ENCODE measurements at places on chromosomes 12 and 14.

DNA sequence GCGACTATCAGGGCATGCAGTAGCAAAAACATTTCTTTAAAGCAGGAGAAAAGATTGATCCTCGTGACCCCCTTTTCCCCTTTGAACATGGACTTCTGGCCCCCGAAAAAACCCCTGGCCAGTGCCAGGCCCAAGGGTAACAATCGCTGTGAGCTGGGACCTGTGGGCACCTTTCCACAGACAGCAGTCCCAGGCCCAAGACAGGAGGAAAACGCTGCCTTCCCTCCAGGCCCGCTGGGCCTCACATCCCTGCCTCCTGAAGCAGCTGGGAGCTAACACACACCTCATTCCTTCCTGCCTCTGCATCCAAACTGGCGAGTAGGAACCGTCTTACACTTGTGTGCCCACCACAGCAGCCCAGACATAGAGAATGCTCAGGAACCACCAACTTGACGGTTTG lies 1.2 kb downstream of the VWF start:
- no peak for DNase-seq

GRCh38 chr14:94363151-94363624 lies 25.2 kb downstream of the SERPINA1 start:
- no peak for DNase-seq

- DNase-seq, result no peak
These were observed 90.3 kb downstream of the RPS6KA5 start for GRCh38 chr14:90970167-90970600.

DNA sequence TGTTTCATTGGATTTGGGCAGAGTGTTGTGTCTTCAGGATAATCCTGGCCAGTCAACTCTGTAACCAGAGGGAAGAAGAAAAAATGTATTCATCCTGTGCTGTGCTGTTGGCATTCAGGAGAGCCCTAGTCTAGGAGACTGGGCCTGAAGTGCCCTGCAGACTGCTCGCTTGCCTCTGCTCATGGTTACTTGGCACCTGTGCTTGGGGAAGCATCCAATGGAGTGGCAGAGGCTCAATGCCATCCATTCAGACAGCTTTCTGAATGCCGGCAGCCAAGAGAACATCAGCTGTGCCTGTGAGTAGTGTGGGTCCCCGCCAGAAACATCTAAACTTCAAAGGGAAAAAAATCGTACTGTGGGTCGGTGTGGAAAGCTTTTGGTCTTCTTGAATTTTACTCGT lies 124.2 kb downstream of the SRGAP1 start:
- no peak for DNase-seq

DNA sequence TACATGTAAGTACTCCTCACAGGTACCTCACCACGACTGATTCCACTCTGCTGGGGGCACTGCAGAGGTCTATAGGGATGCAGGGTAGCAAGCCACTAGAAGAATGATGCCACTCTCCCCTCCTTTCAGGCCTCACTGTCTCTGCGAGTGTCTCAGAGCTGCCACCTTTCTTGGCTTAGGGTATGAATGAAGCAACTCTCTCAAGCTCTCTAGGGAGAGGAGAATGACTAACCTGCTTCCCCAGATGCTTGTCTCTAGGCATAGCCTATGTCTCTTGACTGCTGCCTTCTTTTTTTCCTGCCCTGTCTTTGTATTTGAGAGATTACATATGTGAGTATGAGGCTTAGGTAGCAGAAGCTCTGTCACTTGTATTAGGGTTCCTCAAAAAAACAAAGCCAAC lies 566.5 kb upstream of the ATP2B1 start:
- DNase-seq, result no peak

DNA sequence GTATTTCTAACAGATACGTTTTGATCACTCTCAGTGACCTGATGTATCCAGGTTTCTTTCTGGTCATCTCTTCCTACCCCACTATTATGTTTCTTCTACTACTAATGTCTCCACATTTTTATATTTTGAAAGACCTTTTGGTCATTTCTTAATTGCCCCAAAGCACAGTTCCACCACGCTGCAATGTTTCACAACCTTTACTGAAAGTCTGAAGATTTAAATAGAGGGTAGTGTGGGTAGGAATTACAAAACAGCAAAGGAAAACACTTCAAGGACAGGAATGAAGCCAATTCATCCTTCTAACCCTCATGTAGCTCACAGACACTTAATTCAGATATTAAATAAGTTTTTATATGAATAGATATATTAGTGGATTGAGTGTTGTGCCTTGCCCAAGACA lies 36.1 kb upstream of the SLC16A7 start:
- DNase-seq, result no peak

- DNase-seq, result no peak
These were observed 6.8 kb downstream of the KRT2 start for GRCh38 chr12:52645120-52645761.

GRCh38 chr12:46389031-46389616 lies 16.6 kb upstream of the SLC38A2 start:
- no peak for DNase-seq

DNA sequence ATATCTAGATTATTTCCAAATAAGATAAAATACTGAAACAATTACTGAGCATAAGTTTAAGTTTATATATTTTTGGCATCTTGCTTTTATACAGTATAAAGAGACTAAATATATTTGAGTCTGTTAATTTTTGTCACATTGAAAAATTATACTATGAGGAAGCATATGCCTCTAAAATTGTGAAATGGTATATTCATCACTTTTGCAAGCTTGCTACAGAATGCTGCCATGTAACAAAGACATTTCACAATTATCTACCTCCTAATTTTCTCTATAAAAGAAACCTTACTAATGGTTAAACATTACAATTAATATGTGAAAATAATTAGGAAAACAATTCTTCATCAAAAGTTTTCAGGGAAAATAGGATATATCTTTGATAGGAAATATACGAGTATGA lies 22.7 kb upstream of the MUCL1 start:
- no peak for DNase-seq

DNA sequence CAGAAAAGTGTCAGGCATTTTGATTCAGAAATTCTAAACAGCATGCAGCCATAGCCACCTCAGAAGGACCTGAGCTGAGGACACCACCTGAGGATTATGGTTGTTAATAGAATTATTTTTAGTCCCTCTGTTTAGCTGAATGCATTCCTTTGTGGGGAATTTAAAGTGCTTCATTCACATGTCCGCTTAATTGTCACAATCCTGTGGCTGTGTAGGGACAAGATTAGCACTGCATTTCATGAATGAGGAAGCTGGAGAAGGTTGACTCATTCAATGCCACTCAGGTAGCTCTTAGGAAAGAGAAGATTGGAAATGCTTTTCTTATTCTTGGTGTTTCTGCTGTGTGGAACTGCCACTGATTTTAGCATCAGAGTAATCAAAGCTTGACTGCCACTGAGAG lies 42.0 kb upstream of the KRR1 start:
- no peak for DNase-seq
